Jurkat, Clone E6-1 (cell line): ENCODE measurements at places on chromosomes 1 and 21.

- DNase-seq: peak; percentile 51
These were observed 19.6 kb upstream of the ZNF648 start for GRCh38 chr1:182080955-182081582.

- no peak for DNase-seq
These were observed 24.0 kb downstream of the ADORA1 start for GRCh38 chr1:203151362-203152157.

DNA sequence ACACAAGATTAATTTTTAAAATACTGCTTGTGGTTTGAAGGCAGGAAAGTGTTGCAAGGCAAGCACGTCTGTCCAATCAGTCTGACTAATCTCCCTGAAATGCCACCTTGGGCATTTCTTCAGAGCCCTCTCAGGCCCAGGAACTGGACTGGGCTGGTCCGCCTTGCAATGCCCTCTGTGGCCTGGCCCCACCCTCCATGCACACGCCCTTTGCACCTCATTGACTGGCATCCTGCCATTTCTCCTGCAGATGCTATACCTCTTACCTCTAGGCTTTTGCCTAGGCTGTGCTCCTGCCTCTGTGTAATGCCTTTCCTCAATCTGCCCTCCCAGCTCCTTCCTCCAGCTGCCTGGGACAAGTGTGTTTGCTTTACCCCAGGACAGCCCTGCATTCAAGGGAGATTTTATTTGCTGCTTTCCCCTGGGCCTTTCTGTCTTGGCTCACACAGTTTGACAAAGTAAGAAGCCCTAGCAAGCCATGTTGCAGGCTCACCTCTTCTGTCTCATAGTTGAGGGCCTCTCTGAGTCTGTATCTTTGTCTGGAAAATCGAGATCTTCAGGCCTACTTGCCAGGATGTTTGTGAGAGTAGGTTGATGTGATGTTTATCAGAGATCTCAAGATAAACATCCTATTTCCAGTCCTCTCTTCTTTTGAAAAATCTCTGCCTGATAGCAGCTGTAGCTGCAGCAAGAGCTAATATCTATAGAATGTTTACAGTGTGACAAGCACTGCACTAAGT is 149.2 kb upstream of the JUN start:
- no peak for DNase-seq

DNA sequence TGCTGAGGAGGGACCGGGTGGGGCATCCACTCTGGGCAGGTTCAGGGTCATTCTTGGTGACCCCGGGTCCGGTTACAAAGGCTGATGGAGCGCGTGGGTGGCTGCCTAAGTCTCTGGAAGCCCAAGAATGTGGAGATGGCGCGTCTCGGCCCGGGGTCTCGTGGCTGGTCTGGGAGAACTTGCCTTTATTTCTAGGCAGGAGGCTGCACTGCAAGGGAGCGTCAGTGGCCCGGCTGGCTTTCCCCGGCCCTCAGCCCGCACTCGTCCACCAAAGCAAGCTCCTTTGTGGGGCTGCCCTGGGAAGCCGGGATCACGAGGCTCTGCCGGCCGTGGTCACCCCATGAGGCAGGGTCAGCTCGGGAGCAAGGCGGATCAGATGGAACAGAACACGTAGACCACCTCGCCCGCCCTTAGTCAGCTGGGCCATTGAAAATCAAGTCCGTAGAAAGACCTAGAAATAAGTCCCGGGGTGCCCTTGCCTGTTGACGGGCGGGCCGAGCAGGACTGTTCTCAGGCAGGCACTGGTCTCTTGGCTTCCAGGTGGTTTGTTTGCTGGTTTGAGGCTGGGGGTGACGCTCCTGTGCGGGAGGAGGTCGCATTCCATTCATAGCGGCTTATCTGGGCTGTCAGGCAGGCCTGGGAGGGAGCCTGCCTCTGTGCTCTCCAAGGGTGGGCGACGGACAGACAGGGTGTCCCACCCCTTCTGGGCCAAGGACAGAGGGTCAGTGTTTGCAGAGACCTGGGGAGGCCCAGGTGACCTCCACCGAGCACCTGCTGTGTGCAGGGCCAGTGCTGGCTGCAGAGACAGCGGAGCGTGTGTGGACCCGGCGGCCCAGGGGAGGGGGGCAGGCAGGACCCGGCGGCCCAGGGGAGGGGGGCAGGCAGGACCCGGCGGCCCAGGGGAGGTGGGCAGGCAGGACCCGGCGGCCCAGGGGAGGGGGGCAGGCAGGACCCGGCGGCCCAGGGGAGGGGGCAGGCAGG is 25.8 kb downstream of the COL18A1 start:
- DNase-seq: no peak

DNA sequence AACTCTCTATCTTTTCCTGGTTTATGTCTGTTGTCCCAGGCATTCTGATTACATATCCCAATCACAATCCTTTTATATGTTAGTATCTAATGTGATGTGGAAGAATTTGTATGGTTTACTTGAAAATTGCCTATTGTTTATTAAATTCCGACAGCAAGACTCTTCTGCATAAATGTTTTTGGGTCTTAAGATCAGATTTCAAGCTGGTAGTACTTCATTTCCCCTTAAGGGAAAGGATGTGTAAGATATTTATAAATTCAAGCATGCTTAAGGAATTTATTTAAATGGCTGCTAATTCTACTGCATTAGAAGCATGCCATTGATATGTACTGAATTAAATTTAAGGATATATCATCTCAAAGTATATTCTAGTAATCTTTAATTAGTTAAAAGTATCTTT is 20.4 kb upstream of the GPR88 start:
- no peak for DNase-seq

GRCh38 chr1:171581766-171582165 is 40.3 kb upstream of the MYOCOS start:
- peak; percentile 22 for DNase-seq

DNA sequence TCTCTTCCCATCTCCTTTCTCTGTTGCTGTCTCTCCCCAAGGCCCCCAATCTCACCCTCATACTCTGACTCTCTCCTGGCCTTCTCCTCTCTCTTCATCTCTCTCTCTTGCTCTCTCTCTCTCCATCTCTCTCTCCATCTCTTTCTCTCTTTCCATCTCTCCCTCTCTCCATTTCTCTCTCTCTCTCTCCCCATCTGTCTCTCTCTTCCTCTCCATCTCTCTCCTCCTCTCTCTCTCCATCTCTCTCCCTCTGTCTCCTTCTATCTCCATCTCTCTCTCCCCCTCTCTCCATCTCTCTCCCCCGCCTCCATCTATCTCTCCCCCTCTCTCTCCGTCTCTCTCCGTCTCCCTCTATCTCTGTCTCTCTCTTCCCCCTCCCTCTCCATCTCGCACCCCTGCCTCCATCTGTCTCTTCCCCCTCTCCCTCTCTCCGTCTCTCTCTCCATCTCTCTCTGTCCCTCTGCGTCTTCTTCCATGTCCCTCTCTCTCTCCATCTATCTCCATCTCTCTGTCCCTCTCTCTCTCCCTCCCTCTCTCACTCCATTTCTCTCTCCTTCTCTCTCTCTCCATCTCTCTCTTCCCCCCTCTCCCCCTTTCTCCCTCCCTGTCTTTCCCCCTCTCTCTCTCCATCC is 16.0 kb upstream of the EPHA8 start:
- no peak for DNase-seq

DNA sequence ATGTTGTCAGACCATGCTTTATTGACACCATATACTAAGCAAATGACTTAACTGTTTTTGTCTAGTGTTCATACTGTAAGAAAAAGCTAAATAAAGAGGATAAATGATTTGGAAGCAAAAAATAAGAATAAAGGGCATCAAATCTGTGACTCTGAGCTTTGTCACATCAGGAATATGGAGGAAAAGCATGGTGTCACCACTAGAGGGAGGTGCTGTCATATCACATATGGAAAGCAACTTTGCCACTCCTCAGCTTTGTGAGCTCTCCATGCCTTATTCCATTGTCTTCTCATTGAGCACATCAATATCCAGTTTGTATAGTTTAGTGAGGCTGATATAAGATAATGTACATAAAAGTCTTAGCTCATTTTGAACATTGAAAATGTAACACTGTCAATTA is 20.8 kb upstream of the GBP1 start:
- DNase-seq: peak; percentile 64

GRCh38 chr1:162857850-162858249 is 3.1 kb downstream of the CCDC190 start:
- DNase-seq: no peak

GRCh38 chr21:36347962-36348328 is 27.9 kb downstream of the MORC3 start:
- no peak for DNase-seq

DNA sequence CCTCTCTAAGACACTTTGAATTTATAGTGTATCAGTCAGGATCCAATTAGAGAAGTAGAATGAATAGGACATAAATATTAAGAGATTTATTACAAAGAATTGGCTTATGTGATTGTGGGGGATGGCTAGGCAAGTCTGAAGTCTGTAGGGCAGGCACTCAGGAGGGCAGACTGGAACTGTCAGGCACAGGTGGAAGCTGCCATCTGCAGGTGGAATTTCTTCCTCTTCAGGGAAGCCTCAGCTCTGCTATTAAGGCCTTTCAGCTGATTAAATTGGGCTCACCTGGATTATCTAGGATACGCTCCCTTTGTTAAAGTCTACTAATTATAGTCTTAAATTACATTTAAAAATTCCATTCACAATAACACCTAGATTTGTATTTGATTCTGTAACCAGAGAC is 92.0 kb upstream of the HAO2 start:
- no peak for DNase-seq

DNA sequence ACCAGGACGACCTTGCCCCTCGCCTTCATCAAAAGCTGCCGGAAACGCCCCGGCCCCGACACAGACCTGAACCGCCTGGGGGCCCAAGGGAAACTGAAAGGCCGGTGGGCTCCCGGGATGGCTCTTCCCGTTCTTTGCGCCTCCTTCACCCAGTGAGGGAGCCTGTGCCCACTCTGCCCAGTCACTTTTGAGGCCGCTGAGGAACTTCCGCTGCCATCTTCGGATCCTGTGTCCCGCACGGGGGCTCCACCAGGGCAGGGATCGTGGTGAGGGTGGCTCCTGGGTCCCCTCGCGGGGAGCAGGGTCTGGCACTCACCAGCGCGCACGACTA is 104.0 kb downstream of the PPIAL4G start:
- no peak for DNase-seq

DNA sequence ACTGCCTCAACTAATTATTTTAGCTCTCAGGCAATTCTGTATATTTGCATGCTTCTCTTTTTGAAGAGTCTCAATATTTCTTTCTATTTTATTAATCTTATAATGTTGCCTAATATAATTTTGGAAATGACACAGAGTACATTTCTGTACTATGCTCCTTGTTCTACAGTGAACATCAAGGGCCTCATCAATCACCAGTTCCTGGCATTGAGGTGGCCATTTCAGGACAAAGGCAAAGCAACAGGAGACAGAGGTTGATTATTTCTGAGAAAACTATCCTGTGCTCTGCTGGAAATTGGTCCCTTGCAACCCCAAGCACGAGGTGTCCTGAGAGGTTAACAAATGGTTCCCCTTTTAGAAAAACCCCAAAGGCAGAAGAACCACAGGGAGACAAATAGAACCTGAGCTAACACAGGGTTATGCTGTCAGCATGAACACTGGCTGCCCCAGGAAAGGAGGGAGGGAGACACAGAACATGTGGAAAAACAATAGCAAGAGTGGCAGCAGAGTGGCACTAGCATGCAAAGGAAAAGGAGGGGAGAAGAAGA is 63.9 kb upstream of the VAV3 start:
- no peak for DNase-seq

- DNase-seq: no peak
These were observed 9.5 kb upstream of the SEMA4A start for GRCh38 chr1:156143765-156144489.

- no peak for DNase-seq
These were observed 153.9 kb downstream of the GRIK3 start for GRCh38 chr1:36880155-36881067.

GRCh38 chr21:38658511-38658910 is 147.2 kb upstream of the ETS2 start:
- no peak for DNase-seq

GRCh38 chr1:110722807-110723206 is 48.1 kb upstream of the KCNA3 start:
- DNase-seq: no peak

GRCh38 chr1:201020040-201020591 is 3.4 kb downstream of the KIF21B start:
- DNase-seq: no peak

- peak; percentile 42 for DNase-seq
These were observed 160.6 kb upstream of the USP24 start for GRCh38 chr1:55375617-55376258.

GRCh38 chr1:240515505-240515904 is 96.5 kb downstream of the GREM2 start:
- DNase-seq: no peak

GRCh38 chr21:18424276-18424675 is 20.7 kb upstream of the TMPRSS15 start:
- no peak for DNase-seq

GRCh38 chr1:47196622-47197021 is 6.8 kb upstream of the PDZK1IP1 start:
- no peak for DNase-seq

GRCh38 chr1:153578490-153578889 is 12.8 kb upstream of the S100A2 start:
- DNase-seq: no peak

- no peak for DNase-seq
These were observed 133.6 kb downstream of the TM2D1 start for GRCh38 chr1:61591351-61591750.

- peak; percentile 76 for DNase-seq
These were observed 54.7 kb downstream of the MEF2D start for GRCh38 chr1:156445789-156446263.

DNA sequence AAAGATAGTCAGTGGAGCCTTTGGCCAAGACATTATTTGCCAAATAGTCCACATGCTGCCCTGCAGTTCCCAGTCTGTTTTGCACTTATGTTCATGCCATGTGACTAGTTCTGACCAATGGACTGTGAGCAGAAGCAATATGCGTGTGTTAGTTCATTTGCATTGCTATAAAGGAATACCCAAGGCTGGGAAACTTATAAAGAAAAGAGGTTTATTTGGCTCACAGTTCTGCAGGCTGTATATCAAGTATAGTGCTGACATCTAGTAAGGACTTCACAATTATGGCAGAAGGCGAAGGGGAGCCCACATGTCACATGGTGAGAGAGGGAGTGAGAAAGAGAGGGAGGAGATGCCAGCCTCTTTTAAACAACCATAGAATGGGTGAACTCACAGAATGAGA is 193.3 kb downstream of the PTPRU start:
- DNase-seq: no peak

- no peak for DNase-seq
These were observed 729 bp downstream of the NADK start for GRCh38 chr1:1777583-1777899.

DNA sequence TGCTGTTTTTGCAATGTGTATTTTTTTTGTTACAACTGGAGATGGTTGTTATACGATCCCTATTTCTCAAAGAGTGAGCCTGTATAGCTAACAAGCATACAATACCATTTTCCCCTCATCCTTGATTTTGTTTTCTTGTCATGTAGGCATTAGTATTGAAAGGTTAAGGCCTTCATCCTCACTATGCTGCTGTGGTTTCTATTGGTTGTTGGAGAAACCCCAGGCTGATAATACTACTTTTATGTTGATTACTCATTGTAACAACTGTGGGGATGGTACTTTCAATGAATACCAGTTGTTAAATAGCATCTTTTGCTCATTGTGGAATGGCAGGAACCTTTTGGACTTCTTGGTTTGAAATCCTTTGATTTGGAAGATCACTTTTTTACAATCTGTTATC is 39.0 kb upstream of the MACF1 start:
- no peak for DNase-seq
